Naive thymus-derived CD8-positive, alpha-beta T cell (primary cell): ENCODE measurements at places on chromosomes 12 and 14.

DNA sequence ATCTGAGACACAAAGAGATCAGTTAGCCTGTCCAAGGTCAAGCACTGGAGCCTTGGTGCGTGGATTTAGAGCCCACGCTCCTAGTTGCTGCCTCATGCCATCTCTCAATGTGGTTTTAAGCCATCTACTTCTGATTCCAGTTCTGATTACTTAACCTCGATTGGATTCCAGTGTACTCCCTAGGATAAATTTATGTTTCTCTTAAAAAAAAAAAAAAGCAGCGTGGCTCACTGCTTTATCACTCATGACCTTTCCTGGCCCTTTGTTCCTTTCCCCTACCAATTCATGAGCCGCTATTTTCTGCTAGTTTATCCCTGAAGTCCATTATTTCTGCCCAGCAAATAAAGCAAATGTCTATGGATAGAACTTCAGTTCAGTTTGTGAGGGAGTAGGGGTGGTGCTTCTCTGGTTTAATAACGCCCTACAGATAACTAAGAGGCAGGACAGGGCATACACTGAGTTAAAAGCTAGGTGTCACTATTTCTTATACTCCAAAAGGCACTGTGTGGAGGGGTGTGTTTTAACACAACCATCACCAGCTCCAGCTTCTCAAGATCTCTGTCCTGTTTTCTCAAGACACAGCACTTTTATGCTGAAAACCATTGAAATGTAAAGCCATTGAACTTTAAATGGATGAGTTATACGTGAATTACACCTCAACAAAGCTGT, 9.8 kb upstream of the PARP11 start:
- DNase-seq: no peak

GRCh38 chr12:29035112-29035511, 114.0 kb upstream of the FAR2 start:
- no peak for DNase-seq

GRCh38 chr12:124750149-124750656, 113.5 kb downstream of the SCARB1 start:
- DNase-seq: no peak

DNA sequence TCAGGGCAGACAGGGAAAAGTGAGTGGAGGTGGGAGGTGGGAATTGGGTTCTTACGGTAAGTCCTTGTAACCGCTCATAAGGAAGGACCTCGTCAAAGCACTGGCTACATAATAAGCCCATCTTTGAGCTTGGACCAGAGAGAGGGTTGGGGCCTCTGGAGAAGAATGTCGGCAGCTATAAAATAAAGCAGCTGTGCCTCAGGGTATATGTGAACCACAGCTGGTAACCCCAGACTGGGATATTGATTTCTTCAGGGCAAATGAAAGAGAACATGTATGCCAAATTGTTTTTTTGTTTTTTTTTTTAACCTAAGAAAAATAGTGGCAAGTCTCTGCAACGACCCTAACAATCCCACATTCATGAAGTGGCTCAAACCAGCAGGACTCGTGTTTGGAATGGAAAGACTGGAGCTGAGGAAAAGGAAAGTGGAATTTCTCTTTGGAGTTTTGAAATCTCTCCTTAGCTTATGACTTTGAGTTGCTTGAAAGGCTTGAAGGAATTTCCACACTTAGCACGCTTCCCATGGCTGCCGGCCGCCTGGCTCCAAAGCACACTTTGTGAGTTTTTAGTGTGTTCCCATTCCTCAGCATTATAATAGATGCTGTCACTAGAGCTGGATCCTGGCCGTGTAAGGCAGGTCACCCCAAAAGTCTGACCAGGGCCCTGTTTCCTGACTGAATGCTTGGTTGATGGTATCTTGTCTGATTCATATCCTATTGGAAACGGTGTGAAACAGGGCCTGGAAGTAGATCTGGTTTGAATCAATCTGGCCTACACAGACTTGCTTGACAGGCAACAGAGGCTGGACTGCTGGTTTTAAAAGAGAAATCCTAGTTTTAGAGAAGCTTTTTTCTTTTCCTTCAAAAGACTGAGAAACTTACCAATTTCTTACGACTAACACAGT, 244.7 kb downstream of the MSRB3 start:
- no peak for DNase-seq

DNA sequence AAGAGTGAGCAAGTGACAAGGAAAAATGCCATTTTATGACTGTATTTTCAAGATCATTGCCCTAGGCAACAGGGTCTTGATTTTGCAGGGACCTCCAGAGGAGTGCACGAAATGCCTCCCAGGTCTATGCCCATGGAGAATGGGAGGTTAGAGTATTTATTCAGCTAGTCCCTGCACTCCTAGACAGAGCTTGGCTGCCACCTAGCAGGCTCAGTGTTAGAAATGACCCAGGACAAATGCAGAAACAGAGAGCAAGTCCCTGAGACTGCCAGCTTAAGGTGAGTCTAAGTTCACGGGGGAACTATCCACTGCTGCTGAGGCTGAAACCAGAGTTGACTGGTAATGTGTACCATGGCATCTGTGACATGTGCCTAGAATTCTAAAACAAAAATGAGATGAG, 506.4 kb downstream of the MED13L start:
- no peak for DNase-seq

DNA sequence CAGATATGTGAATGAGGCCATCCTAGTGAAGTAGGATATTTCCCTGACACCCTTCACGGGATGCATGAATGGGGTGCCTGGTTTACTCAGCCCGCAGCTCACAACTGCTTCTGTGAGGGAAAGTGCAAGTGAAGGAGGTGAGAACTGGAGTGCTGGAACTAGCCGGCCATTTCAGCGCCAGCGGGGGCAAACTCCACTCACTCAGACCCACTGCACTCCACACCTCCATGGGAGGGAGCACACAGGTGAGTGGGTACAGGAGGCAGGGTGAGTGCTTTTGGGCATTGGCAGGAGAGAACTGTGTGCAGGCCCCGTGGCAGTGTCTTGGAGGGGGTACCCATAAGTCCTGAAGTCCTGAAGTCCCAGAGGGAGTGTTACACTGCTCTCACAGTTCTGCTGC, 1008.4 kb downstream of the SLC6A15 start:
- DNase-seq: no peak

GRCh38 chr14:99177886-99178835, 93.8 kb downstream of the BCL11B start:
- peak; percentile 10 for DNase-seq
